ENCODE measurements at places on chromosomes 3 and 15.

DNA sequence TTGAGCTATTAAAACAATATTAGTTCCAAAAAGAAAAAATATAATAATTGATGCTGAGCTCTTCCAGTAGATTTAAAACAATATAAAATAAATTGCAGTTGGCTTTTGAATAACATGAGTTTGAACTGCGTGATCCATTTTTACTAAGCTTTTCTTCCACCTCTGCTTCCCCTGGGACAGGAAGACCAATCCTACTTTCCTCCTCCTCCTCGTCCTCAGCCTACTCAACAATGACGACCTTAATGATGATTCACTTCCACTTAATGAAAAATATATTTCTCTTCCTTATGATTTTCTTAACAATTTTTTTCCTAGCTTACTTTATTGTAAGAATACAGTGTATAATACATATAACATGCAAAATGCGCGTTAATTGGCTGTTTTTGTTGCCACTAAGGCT is 78.9 kb upstream of the THRB start:
- no peak for DNase-seq

DNA sequence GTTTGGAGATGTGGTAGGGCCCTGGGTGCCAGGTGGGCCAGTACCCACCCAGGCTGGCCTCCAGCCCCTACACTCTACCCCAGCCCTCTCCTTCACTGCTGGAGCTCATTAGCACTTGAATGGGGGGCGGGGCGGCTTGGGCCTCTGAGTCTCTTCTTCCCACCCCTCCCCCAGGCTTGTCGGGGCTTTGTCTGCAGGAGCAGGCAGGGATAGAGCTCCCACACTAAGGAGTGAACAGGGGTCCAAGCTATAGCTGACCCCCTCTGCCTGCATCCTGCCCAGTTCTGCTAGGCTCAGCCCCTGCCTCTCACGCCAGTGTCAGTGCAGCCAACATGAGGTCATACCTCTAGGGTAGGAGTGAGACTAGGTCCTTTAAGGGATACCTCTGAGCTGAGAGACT is 5.2 kb downstream of the GNAI2 start:
- DNase-seq: peak; percentile 50

- DNase-seq: no peak
These were observed 1.4 kb downstream of the PLEKHO2 start for GRCh38 chr15:64842986-64843561.

GRCh38 chr3:69445024-69445423 is 59.1 kb upstream of the FRMD4B start:
- no peak for DNase-seq

- no peak for DNase-seq
These were observed 253.7 kb downstream of the ZPLD1 start for GRCh38 chr3:102688556-102688930.

All from NCI-H345 (cell line).